ENCODE measurements at places on chromosomes 2 and 18.

DNA sequence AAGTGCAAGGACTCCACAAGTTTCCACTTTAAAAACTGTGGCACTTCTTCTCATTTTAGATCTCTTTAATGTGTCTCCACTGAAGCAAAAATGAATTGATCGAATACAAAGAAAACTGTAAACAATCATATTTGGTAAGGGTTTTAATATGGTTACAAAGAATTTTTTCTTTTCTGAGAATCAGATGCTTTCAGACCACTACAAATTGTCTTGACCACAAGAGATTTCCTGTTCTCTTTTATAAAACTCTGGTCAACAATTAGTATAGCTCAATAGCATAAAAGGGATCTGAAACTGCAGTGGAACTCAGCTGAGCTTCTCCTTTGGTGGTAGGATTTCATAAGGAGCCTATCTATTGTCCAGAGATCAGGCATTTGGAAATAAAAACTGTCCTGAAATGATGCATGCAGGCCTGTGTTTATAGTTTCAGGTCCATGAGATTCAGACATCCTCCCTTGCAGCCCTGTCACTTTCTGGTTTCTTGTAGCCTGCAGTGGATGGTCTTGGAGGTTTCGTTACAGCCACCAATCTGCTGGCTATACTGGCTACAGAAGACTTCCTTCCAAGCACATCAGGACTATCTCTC is 120.0 kb downstream of the DOCK10 start:
- DNase-seq, result no peak

DNA sequence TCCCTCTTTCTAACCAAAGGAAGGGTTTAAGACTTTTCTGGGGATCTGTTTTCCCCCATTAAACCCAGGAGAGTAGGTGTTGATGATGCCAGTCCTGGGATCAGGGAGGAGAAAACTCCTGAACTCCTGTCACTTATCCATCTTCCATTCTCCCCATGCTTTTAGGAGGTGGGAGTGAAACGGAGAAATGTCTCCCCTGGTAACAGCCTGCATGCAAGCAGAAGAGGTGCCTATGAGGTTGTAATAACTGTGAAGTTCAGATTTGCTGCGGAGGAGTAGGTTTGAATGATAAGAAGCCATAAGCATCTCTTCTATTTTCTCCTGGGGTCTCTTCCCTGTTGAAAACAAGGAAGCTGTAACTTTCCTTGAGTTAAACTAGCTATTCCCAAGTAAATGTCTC is 150.8 kb downstream of the SLC4A3 start:
- no peak for DNase-seq

GRCh38 chr2:174836995-174837390 is 72.7 kb upstream of the CHRNA1 start:
- no peak for DNase-seq

DNA sequence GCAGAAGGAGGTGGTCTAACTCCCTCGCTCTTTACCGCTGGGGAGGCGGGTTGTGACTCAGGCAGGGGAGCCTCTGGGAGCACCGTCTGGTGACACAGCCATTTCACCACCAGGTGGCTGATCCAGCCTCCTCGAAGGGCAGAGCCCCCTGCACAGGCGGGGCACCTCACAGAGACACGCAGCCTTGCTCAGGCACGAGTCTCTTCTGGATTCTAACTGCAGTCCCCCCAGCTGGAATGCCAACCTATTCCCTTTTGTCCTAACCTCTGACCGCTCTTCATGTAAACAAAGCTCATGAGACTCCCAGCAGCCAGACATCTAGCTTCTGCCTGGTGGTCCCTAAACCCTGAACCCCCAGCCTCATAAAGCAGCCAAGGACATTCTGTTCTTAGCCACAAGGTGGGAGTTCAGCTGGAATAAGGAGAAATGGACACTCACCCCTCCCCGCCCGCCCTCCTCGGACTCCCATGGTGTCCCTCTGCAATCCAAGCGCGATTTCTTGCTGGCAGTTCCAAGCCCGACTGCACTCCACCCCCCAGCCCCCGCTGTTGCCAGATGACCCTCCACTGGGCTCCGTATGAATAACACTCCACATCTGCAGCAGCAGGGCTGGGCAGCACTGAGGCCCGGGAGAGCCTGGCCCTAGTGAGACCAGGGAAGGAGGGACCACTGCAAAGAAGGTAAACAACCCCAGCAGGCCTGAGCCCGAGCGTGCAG is 84.3 kb downstream of the TNS1 start:
- no peak for DNase-seq

DNA sequence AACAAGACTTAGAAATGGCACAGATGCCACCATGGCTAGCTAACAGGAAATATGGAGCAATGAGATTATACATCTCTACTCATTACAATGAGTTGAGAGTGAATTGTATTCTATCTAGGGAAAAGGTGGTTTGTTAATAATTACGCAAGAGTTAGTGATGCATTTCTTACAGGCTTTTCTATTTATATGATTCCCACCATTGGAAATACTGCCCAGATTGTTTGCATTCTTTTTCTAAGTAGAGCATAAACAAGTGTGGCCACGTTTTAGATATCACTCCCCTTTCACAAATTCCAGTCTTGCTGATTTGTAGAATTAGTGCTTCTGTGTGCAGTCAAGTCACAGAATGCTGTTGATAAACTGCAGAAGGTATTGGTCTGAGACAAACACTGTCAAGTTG is 56.6 kb downstream of the ZNF804A start:
- no peak for DNase-seq

- no peak for DNase-seq
These were observed at the start of gene CCDC68 for GRCh38 chr18:54958704-54959625. TSS of gene CCDC68 (minus strand) at chr18:54959461. CDS start at chr18:54942791, 16,670 bp downstream.

DNA sequence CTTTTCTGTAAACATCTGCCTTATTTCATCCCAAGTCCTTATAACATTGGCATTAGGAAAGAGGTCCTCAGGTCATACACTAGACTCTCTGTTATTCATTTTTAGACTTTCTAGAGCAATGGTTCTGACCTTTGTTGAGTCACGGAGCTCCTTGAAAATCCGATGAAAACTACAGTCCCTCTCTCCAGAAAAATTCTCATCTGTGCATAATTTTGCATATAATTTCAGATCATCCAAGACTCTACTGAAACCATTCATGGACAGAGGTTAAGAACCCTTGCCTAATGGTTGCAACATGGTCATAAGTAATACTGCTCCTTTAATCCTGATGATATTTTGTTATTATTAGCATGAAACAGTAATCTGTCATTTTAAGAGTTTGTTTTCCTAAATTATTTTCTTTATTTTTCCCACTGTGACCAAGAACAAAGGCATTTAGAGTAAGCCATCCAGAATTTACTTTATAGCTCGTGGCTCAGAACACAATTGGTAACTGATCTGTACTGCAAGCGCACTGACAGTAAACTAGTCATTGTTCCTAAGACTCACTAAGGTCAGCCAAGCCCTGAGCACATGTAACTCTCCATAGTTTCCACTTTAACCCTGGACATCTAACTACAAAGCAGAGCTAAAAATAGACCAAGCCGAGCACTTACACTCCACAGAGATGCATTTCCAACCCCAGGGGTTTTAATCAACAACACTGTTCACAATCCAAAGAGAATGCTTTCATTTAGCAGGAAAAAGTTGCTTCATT is 8.4 kb downstream of the MYOM1 start:
- DNase-seq, result no peak

DNA sequence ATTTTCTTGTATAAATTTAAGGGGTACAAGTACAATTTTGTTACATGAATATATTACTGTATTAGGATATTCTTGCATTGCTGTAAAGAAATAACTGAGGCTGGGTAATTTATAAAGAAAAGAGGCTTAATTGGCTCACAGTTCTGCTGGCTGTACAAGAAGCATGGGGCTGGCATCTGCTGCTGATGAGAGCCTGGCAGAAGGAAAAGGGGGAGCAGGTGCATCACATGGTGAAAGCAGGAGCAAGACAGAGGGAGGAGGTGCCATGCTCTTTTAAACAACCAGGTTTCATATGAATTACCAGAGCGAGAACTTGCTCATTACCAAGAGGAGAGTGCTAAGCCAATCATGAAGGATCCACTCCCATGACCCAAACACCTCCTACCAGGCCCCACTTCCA is 399.5 kb upstream of the RAB6C start:
- DNase-seq, result no peak

DNA sequence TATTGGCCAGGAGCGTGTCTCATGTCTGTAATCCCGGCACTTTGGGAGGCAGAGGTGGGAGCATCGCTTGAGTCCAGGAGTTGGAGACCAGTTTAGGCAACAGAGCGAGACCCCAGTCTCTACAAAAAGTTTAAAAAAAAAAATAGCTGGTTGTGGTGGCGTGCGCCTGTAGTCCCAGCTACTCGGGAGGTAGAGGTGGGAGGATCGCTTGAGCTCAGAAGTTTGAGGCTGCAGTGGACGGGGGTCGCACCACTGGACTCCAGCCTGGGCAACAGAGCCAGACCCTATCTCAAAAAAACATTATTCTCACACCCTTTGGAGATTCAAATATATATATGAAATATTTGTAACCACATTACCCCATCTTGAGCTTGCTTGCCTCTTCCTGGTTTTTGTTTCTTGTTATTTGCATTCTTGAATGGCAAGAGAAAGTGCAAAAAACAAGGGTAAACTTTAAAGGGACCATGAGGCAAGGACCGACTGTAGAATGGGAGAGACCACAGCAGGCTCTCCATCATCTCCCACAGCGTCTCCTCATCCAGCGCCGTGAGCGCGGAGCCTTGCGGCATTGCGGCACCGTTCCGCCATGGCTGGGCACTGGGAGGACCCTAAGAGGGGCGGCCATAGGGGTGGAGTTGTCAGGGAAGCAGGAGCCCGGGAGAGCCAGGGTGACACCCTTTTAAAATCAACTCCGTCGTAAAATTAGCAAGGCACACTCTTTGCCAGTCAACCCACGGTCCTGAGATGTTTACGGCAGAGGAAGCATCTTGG is 1.4 kb downstream of the ELP2 start:
- no peak for DNase-seq

GRCh38 chr18:6729247-6730091 is at the start of gene ARHGAP28:
TSS of gene ARHGAP28 (plus strand) at chr18:6729716. CDS start at chr18:6729822, 106 bp downstream.
- DNase-seq, result no peak

All from NCI-H446 (cell line).